Stimulated activated CD4-positive, alpha-beta T cell treated with anti-CD3 and anti-CD28 coated beads, Interleukin-1b, Interleukin-23, amount 100 ng/mL, for 24 hours (primary cell): ENCODE measurements at places on chromosomes 3 and 15.

DNA sequence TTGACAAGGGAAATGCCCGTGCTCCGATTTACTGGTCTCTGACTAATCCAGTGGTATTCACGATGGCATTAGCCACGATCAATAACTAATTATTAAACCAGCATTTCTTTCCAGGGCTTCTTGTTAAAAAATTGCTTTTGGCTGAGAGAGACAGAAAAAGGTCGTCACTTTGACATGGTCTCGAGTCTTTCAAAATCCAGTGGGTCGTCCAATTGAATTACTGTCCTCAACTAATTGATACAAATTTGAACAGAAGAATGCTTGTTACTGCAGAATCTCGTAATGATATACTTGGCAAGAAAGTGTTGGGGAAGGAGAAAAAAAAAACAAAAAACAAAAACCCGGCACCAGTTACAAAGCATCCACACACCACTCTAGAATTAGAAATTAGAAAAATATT is 318.4 kb downstream of the NR2F2 start:
- no peak for DNase-seq

DNA sequence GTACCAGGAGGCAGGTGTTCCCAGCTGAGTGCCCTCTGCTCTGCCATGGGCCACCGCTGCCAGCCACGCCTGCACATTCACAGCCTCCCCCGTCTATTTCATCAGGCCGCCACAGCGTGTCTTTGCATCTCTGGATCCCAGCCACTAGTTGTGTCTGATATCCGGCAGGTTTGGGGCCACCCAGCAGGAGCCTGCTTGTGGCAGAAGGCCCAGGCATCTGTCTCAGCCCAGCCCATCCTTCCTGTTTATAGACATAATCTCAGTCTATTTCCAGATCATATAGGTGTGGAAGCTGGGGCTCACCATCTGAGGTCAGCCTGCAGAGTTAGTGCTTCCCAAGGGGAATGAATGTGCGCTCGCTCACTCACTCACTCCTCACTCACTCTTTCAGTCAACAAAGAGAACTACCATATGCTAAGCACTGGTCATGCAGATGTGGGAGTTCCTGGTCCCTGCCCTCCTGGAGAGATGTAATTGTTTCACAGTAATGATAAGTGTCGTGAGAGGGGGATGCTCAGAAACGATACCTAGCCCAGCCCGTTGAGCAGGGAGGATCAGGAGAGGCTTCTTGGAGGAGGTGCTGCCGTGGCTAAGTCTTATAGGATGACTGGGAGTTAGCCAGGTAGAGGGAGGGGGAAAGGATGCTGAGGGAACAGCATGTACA is 60.6 kb downstream of the FGD5 start:
- no peak for DNase-seq

DNA sequence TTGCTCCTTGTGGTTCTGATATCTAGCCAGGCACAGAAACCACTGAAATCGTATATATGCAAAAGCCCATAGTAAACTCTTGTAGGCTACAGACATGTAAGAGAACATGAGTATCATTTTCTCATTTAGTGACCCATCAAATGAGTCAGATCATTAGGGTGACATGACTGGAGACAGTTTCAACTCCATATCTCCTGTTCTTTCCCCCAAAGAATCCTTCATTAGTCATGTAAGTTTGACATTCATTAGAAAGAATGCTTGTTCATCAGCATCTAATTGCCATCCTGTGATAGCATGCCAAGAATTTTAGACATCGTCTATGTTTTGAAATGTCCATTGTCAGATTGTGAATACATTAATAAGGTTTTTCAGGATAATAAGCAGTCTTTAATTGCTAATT is 264.9 kb upstream of the TPM1 start:
- no peak for DNase-seq

DNA sequence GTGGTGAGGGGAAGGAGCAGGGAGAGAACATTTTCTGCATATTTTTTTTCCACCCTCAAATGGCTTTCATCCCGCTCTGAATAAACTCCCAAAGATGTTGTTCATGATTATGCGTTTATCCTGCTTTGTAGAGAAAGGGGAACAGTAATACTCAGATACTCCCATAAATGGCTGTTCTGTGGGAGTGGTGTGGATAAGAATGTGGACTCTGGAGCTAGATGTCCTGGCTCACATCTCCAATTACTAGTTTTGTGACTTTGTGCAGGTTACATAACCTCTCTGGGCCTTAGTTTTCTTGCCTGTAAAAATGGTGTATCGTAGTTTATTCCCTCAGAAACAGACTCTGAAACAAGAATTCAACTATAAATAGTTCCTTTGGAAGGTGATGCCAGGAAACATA is 395.4 kb upstream of the SUCLG2 start:
- DNase-seq = no peak

DNA sequence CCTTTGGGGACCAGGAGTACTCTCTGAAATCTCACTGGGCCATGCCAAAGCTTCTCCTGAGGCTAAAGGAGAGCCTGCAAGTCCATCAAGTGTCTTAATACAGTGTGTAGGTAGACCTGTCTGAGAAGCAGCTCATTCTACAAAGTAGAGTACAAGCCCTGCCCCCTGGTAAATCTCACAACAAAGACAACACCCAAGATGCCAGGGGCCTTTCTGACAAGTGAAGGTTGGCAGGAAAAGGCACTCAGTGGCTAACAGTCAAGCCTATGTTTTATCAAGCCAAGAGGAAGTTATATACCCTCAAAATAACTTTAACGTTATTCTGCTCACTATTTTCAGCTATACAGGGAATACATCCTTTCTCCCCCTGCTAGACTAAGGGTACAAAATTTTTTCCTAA is 58.3 kb downstream of the NMNAT3 start:
- DNase-seq = no peak

DNA sequence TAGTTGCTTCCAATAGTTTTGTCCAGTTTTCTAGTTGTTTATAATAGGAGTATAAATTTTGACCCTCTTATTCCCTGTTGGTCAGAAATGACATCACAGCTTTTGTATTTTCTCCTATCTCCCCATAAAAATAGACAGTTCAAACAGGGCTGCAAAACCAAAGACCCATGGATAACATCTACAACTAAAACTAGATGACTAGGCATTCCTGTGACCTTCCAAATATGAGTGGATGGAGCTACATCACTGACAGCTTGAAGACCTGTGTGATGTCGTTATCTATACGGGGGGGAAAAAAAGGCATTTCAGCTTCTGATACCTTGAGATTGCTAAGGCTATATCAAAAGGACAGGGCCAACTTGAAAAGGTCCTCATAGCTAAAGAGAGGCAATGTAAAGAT is 84.6 kb downstream of the REC114 start:
- no peak for DNase-seq

- no peak for DNase-seq
Measured at GRCh38 chr3:128359846-128360642, 106.6 kb downstream of the DNAJB8 start.

GRCh38 chr3:35919160-35919559 is 279.8 kb downstream of the ARPP21 start:
- DNase-seq = no peak

- no peak for DNase-seq
Measured at GRCh38 chr3:149010966-149011365, 19.6 kb downstream of the GYG1 start.

- DNase-seq = no peak
Measured at GRCh38 chr3:182501856-182502255, 291.4 kb upstream of the ATP11B start.
